ENCODE measurements at places on chromosomes 13 and 19. TPM values are rescaled to one million over a fixed set of nuclear protein-coding genes. Genes with fewer than 3 reads are reported as not detected.

- no peak for DNase-seq
These were observed 34.0 kb downstream of the FGF14 start for GRCh38 chr13:102367836-102368235.

DNA sequence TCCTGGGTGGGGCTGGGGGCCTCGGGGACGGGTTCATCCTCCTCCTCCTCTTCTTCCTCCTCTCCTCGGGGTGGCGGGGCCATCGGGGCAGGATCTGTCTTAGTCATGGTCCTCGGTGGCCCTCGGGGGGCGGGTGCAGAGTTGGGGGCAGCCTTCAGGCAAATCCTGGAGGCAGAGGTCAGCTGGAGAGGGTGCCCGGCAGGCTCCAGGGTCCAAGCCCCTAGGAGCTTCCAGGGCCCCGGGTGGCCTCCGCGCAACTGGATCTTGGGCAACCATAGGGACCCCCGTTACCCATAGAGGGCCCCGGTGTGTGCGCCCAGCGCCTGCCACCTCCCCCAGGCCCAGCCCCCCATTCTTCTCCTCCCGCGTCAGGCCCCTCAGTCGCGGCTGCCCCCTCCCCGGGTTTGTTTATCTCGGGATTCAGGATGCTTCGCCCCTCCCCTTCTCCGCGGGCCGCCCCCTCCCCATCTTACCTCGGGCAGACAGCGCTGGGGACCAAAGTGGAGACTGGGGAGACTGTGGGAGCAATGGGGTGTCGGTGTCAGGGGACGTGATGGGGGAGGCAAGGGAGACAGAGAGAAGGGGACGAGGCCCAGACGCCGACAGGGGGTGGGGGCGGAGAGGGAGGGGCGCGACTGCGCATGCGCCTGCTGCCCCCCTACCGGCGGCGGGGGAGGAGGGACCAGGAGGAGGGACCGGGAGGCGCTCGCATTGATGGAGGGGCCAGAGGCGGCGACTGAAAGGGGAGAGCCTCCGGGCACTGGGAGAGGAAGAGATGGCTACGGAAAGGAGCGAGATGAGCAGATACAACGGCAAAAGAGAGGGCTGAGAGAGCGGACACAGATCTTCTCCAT is at the start of gene CLIP3:
TSS of gene CLIP3 (minus strand) at position 623 of the 854 bp plus-strand sequence. CDS start at position 107, 516 bp downstream.
- DNase-seq, result no peak

GRCh38 chr19:43152214-43152613 is 34.1 kb downstream of the PSG5 start:
- no peak for DNase-seq

The ZNF613 gene
- total RNA-seq, result 2.8 TPM

The KLHL1 gene
- not detected for total RNA-seq

- DNase-seq, result no peak
These were observed 313.3 kb downstream of the ENOX1 start for GRCh38 chr13:43473437-43473836.

The LIN7B gene
- total RNA-seq, result 12.0 TPM

The SIGLECL1 gene
- not detected for total RNA-seq

The CEACAM5 gene
- total RNA-seq, result 3.2 TPM

- DNase-seq, result no peak
These were observed 10.4 kb downstream of the MIDN start for GRCh38 chr19:1258707-1259205.

The SIGLEC5 gene
- total RNA-seq, result not detected

GRCh38 chr13:112107289-112107688 is 40.3 kb downstream of the SOX1 start:
- no peak for DNase-seq

GRCh38 chr13:66222127-66222526 is 1008.0 kb downstream of the PCDH9 start:
- DNase-seq, result no peak

DNA sequence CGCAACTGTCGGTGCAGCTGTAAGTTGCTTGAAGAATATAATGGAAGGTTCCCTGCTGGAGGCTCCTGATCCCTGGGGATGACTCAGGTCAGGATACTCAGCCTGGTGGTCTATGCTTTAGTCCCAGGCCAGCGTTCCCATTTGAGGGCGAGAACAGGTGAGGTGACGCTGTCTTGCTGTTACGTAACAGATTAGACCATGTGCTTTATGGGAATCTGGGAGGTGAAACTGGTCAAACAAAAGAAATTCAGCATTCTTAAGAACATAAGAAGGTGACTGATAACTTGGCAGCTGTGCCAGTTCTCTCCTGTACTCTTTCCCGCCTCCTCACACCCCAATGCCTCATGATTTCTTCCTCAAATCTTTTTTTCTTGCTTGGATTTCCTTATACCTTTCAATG is at the start of gene CXCL17:
TSS of gene CXCL17 (minus strand) at position 114 of the 400 bp plus-strand sequence. CDS start 114 bp downstream, outside the sequence.
- DNase-seq, result peak; percentile 63
